ENCODE measurements at places on chromosomes 12 and 14.

- DNase-seq: no peak
These were observed 7.2 kb downstream of the RBMS2 start for GRCh38 chr12:56528846-56529245.

- peak; percentile 82 for DNase-seq
These were observed 18.4 kb downstream of the OLR1 start for GRCh38 chr12:10153271-10154144.

DNA sequence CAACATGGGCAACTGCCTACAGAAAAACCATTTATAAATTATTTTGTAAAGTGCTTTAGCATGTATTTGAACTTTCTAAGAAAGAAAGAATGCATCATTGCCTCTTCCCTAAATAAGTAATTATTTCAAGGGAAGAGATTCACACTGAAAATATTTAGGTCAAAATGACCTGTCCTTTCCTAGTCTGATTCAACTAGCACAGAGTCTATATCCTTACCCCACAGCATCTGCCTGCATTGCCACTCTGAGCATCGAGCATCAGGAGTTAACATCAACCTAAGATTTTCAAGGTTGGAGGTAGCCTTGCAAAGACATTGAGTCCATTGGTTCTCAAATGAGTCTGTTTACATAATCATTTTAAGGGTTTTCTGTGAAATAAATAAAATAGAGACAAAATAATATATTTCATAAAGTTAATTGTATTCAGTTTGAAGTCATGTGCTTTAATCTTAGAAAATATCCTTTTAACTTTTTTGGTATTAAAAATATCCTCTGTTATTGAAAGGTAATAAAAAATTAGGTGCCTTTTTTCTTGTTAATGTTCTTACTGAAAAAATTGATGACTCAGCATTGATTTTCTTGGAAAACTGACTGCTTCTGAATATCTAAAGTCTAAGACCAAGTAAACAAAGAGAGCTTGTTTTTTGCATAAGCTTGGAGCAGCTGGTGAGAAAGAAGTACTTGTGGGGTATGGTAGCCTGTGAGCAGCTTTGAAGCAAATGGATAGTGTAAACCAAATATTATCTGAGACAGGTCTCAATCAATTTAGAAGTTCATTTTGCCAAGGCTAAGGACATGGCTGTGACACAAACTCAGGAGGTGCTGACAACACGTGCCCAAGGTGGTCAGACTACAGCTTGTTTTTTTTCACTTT, 269.0 kb upstream of the CLEC14A start:
- no peak for DNase-seq

DNA sequence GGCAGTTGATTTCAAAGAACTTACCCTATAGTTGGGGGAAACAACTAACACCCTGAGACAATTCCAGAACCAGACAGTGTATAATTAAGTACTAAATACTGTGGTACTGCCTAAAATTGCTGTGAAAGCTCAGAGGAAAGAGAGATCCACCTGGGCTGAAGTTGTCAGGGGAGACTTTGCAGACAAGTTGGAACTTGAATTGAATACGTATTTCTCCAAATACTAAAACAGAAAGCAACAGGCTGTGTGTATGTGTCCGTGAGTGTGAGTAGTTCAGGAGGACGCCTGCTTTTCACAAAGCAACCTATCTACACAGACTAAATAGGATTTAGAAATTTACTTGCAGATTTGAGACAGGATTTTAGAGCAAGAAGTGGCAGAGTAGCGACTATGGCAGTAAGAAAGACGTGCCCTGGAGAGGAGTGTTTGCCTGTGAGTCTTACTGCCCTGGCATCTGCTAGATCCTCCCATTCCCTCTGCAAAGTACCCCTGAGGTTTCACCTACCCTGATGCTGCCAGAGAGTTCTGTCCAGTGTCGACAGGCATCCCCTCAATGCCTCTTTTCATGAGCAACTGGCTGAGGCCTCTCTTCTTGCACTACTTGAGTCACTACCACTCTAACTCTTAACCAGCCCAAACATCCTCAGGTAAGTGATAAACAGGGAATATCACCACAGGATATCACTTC, 37.4 kb upstream of the BMP4 start:
- no peak for DNase-seq

GRCh38 chr14:104106471-104106991, 21.0 kb downstream of the ASPG start:
- DNase-seq: no peak

DNA sequence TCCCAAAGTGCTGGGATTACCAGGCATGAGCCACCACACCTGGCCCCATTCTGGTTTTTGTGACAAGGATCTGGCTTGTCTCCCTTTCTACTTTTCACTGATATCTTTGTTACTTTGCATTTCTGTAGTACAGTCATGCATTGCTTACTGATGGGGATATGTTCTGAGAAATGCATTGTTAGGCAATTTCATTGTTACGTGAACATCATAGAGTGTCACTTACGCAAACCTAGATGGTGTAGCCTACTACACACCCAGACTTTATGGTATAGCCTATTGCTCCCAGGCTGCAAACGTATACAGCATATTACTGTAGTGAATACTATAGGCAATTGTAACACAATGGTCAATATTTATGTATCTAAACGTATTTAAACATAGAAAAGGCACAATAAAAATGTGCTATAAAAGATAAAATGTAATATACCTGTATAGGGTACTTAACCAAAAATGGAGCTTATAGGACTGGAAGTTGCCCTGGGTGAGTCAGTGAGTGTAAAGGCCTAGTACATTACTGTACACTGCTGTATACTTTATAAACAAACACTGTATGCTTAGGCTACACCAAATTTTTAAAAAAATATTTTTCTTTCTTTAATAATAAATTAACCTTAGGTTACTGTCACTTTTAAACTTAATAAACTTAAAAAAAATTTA, 16.0 kb downstream of the MRPL42 start:
- DNase-seq: no peak

GRCh38 chr12:47219243-47219642, 139.5 kb upstream of the AMIGO2 start:
- no peak for DNase-seq

All from left forelimb (tissue), 1 donor.